ENCODE measurements at places on chromosomes 13 and 19. TPM values are rescaled to one million over a fixed set of nuclear protein-coding genes. Genes with fewer than 3 reads are reported as not detected.

- no peak for DNase-seq
These were observed 611.4 kb downstream of the DACH1 start for GRCh38 chr13:71255633-71256032.

DNA sequence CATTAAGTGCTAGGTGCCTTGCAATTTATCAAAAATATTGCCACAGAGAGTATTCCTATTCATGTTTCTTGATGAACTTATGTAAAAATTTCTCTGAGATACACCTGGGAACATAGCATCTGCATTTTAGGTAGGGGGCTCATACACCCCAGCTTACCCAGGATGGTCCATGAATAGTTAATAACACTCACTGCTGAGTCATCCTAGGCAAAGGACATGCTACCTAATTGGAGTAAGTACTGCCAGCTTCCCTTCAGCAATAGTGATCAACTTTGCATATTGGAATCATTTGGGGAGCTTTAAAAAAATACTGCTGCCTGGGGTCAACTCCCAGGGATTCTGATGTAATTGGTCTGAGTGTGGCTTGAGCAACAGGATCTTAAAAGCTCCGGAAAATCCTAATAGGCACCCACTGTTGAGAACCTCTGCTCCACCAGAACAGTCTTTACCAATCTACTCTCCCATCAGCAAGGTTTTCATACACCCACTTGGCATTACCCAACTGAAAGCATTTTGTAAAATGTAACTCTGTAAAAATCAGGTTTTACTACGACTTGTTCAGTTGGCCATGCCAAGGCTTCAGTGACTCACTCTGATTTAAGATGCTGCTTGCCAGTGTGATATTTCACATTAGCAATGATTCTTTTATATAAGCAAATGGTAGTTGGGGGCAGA is 67.2 kb upstream of the FNDC3A start:
- DNase-seq = no peak

DNA sequence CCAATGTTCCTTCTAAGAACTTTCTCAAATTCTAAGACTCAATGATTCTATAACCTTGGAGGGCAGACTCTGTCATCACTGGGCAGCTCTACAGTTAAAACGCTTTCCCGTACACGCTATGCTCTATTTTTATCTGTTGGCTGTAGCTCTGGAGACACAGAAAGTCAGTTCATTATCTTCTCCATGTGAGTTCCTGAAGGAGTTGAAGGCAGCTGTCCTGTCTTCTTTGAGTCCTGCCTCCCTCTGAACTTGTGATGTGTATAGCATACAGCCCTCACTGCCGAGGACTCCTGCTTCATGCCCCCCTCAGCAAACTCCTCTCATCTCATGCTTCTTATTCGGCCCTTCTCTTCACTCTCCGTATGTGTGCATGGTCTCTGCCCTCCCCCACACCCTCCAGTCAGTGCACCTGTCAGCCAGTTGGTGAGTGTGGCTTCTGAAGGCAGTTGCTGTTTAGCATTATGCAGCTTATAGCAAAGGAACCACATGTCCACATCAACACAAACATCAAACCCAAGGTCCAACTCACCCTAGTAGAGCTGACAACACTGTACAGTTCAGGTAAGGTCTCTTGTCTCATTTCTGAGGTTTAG is 504.9 kb downstream of the DIAPH3 start:
- DNase-seq = no peak

PSG5 gene
- total RNA-seq = not detected

DNA sequence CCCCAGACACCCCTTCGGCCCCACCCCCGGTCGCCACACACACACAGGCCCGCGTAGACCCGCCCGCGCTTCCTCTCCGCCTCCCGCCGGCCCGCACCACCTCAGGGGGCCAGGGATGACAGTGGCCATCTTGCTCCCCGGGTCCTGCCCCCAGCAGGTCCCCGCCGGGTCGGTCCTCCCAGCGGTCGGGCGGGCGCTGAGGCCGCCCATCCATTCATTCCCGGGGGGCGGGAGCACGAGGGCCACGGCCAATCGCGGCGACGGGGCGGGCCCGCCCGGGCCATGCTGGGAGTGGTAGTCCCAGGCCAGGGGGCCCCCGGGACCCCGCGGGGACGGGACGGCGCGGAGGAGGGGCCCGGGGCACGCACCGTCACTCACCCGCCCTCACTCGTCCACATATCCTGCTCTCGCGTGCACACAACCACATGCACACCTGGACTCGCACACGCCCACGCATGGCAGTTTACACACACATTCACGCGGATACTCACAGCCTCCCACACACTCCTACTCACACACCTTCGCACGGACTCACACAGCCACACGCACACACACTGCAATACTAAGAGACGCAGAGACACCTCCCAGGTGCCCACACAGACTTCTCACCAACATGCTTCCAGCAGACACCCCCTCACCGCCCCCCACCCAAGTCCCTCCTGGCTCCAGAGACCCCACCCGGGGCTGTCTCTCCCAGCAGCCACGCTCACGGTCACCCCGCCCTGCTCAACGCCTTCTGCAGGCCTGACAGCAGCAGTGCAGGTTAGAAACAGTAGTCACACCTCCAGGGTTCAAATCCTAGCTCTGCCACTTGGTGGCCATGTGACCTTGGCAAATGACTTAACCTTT is at the start of gene DPF1:
DPF1 (minus strand) TSS at position 209 of the 849 bp plus-strand sequence; CDS start at position 129, 80 bp downstream.
- peak; percentile 64 for DNase-seq

DNA sequence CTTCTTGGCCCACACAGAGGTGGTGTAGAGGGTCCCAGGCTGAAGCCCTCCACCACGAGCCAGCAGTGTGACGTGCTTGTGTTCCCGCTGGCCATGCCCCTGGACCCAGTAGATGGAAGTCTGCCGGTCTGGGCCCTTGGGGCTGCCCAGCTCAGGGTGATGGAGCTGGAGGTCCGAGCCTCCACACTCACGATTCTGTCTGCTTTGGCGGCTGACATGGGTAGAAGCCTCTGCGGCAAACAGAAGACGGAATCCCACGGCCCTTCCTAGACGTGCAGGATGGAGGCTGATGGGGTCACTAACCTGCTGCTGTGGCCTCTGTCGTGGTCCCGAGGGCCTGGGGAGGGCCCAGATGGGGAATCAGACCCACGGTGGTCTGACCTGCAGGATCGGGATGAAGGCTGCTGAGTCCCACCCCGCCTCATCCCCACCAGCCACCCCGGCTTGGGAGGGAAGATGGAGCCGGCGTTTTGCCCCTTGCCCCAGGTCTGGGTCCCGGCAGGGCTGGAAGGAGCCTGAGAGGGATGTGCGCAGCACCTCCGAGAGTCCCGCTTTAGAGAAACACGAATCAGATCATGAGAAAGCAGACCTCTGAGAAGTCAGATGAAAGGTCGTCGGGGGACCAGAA is 4.4 kb downstream of the TMEM86B start:
- DNase-seq = no peak

Data from activated B cell treated with CpG ODN at 0.5 μM for 24 hours (primary cell).